Activated CD4-positive, alpha-beta T cell treated with anti-CD3 and anti-CD28 coated beads, Interleukin-2, amount 50 U/mL, for 24 hours (primary cell): ENCODE measurements at places on chromosomes 11 and 22.

DNA sequence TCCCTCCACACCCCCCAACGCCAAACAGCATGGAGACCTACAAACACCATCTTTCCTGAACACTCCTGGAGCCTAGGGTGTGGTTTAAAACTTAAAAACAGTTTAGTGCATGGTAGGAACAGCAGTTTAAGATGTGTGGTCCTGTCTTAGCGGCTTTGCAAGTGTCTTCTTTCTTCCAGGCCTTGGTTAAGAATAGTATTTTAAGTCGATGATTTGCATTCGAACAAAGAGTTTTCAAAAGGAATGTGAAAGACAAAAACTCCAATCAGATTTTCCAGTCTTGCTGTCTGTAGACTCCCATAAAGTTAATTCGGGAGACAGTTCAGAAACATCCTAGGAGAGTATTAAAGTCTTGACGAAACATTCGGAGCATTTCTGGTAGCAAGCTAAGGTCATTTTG is 3.7 kb downstream of the FGF4 start:
- DNase-seq: no peak

GRCh38 chr11:95284057-95285052 is 53.4 kb upstream of the SESN3 start:
- no peak for DNase-seq

DNA sequence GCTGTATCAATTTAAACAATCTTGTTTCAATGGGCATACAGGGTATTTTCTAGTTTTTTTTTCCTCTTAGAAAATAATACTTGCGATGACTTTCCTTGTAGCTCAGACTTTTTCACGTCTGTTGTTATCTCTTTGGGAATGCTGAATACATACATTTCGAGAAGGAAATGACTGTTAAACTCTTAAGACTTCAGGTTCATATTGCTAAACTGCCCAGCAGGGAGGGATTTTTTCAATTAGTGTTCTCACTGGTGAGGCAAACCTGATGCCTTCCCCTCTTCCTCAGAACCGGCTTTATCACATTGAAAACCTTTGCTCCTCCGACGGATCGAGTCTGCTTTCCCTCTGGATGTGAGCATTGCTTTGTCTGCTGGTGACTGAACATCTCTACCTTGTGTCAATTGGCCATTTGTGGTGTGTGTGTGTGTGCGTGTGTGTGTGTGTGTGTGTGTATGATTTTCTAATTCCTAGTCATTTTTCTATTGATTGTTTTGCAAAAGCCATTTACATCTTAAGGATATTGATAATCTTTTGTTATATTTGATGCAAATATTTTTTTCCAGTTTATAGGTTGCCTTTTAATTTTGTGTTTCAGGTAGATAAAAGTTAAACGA is 6.6 kb downstream of the NEAT1 start:
- DNase-seq: no peak

DNA sequence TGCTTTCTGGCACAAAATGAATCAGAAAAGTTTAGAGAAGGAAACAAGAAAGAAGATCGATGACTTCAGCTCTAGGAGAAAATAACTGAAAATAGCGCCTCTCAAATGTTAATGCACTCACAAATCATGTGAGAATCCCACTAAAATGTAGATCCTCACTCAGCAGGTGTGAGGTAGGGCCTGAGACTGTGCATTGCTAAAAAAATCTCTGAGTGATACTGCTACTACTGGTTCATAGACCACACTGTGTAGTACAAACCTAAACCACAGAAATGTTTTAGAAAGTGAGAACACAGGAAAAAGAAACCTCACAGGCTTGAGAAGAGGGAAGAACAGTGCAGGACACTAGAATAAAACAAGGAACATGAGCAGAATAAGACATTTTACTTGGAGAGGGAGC is 2.0 kb downstream of the OR8D4 start:
- DNase-seq: no peak

DNA sequence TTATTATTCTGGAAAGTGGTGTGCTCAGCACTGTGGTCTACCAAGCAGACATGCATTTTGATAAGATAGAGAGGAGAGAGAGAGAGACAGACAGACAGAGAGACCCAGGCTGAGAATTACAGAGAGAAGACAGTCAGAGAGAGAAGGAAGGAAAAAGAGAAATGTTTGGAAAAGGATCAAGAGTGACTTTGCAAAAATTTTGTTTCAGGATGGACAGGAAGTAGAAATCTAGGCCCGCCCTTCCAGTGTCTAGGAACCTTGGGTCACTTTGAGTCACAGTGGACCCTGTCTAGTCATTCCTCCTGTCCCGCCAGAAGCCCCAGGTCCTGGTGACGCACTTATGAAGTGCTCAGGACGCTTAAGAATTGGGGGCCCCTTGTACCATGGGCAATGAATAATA is 166.7 kb downstream of the ST3GAL4 start:
- DNase-seq: no peak

GRCh38 chr11:128467610-128468041 is 119.7 kb downstream of the ETS1 start:
- no peak for DNase-seq

DNA sequence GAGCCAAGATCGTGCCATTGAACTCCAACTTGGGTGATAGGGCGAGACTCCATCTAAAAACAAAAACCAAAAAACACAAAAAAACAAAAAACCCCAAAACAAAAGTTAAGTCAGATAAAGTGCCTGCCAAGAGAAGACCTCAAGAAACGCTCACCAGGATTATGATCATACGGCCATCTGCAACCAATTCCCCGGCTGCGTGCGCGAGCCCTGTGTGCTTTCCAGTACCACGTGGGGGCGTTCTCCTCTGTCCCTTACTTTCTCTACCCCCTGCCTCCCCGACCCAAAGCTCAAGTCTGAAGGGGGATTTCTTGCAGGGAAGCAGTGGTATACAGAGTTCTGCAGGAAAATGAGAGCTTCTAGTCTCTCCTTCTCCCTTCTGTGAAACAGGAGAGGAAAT is 10.5 kb upstream of the RPS19BP1 start:
- DNase-seq: no peak

- no peak for DNase-seq
Measured at GRCh38 chr11:79265756-79266322, 175.0 kb downstream of the TENM4 start.

DNA sequence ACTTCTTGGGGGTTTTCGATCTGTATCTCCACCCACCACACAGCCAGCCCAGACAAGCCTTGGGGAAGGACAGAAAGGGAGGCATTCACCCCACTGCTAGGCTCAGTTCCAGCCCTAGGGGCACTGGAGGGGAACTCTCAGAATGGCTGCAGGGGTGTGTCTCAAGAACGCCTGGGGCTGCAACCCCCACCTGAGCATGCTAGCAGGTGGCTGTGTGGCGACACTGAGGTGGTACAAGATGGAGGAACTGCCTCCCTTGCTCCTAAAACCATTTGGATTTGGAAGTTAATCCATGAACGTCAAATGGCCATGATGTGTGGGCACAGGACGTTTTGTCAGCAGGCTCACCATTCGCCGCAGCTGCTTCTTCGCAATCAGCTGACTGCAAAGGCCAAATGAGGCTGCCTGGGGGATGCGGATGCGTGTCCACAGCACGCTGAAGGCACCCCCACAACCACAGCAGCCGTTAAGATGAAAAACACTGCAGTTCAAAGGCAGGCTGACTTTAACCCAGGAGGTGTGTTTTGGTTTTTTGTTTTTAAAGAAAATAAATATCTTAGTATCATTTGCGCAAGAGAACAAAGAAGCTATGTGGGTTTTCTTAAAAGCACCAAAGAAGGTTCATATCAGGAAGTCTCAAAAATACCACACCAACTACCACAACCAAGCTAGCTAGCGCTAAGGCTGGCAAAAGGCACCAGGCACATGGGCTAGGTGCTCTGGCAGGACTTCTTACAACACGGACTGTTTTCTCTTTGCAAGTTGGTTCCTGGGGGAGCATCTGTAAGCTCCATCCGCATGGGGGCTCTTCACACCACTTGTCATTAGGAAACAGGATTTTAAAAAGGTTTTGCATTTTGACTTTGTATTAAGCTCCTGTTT is 22.2 kb upstream of the NAP1L4 start:
- DNase-seq: no peak

DNA sequence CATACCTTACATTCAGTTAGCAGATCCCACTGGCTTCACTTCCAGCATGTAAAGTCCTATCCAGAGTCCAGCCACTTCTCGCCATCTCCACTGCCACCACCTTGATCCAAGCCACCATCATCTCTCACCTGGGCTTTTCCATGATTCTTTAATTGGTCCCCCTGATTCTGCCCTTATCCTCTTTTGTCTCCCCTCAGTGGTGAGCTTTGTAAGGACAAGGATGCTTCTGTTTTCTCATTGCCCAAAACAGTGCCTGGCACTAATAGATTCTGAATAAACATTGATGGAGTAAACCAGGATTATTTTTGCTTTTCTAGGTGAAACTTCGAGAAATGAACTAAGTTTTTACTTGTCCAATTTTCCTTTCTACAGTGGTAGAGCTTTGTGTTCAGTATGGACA is 4.4 kb downstream of the POLA2 start:
- no peak for DNase-seq

DNA sequence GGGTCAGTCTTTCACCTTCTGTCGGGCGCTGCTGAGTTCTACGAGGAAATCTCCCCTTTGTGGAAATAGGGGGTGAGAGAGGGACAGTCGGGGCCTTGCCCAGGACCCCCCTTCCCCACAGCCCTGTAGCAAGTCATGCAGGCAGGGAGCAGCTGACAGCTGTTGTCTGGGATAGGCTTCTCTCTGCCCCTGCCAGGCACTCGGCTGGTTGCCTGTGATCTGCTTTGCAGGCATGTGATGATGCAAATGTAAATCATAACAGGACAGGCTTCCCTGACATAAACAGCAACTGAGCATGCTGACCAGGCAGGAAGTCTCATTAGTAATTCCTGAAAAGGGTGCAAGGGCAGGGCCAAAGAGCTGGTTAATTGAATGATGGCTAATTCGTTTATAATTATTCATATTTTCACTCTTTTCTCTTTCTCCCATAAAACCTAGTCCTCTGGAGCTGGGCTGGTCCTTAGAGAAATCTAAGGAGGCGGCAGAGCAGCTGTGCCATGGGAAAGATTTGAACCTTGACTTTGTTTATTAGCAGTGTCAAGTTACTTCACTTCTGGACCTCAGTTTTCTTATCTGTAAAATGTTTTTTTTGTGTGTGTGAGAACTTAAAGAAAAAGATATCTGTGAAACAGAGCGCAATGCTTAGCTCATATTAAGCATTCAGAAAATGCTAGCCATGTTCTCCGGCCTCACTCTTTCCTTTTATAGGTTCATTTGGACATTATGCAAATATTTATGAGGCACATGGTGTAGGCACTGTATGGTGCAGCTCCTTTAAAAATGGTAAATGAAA is 129.7 kb downstream of the LDLRAD3 start:
- DNase-seq: no peak
